ENCODE measurements at places on chromosomes 4 and X.

DNA sequence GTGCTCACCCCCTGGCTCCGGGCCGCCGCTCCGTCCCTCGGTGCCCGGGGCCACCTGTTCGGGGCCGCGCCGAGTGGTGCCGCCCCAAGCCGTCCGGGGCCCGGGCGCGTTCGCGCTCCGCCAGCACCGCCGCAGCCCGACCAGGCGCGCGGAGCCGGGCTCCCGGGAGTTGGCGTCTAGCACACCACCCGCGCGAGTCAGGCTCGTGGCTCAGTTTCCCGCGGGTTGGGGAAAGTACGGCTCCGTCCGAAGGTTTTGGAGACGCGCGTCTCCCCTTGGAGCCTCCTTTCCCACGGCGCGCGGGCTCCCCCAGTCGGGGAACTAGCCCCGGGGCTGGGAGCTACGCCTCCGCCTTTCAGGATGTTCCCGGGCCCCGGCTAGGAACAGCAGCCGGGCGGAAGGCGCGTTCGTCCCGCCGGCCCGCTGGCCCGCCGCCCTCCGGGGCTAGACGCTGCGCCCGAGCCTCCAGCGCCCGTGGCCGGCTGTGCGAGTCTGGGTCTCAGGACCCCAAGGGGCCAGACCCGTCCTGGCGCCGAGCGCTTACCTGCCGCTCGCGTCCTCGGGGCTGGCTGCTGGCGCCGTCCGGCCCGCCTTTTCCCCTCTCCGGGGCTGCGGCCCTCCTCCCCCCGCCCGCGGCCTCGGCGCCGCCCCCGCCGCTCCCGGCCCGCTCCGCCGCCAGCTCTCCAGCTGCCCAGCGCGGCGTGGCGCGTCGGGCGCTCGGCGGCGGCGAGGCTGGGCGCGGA lies at the start of gene ADGRG2:
ADGRG2 (minus strand) TSS at position 571 of the 743 bp plus-strand sequence. CDS start 53,634 bp downstream, outside the sequence.
- no peak for DNase-seq

DNA sequence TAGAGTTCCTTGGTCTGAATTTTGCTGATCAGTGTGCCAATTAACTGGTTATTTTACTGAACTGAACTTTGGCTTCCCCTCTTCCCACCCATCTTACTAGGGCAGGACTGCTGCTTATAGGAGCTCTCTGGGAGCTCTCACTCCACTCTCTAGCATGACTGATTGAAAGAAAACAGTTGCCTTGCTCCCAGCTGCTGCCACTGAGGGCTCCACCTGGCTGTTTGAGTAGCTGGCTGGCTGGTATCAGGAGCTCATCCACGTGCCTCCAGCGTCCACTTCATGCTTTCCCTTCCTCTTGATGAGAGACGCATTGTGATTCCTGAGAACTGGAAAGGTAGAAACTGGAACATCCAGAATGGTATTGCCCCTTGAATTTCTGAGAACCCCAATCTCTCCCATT lies 73.0 kb upstream of the KLHL13 start:
- no peak for DNase-seq

DNA sequence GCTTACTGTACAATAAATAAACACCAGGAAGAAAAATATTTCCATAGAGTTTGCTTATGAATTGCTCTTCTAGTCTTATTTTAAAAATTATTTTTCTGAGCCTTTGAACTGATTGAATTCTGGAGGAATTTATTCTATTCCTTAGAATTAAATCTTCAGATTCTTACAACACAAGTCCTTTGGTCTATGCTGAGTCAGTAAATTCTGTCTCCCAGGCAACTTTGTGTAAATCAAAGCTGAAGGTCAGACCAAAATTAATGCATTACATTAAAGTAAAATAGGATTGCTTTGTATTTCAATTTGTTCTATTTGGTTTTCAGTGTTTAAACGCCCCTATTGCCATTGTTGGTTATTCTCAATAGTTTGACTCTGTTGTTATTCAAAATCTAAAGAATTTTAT lies 26.8 kb upstream of the STPG2 start:
- DNase-seq: no peak

DNA sequence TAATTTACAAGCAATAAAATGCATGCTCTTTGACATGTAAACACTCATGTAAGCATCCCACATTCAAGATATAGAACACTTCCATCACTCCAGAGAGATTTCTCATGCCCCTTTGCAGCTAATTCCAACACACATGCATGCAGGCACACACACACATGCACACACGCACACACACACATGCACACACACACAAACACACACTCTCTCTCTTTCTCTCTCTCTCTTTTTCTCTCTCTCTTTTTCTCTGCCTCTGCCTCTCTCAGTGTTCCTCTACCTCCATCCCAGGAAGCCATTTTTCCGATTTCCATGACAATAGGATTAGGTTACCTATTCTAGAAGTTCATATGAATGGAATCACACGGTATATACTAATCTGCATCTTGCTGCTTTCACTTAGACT lies 11.9 kb upstream of the SOD3 start:
- DNase-seq: no peak

- DNase-seq: no peak
Measured at GRCh38 chr4:153931804-153932203, 142.9 kb upstream of the SFRP2 start.

- no peak for DNase-seq
Measured at GRCh38 chr4:16227462-16227868, 1.2 kb upstream of the TAPT1 start.

GRCh38 chr4:70632028-70632427 lies 3.5 kb downstream of the ENAM start:
- DNase-seq: no peak

GRCh38 chr4:66852843-66853242 lies 692.5 kb downstream of the CENPC start:
- no peak for DNase-seq

- no peak for DNase-seq
Measured at GRCh38 chrX:69314436-69315348, 149.4 kb upstream of the PJA1 start.

DNA sequence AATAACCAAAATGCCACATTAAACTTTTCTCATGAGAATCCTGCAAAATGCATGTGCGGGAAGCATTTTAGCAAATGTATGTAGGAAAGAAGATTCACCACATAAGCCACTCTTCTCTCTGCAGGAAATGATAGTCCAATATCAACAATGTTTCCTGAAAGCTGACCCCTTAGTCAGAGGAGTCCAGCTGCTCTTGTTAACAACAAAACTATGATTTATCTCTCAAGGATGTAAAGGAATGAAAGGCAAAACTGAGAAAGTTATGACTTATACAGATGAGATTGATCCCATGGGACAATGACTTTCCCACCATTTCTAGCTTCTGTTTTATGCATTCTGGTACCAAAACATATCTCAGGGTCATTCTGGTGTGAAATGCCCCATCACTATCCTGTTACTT lies 125.0 kb upstream of the EDNRA start:
- DNase-seq: peak; percentile 44

- DNase-seq: no peak
Measured at GRCh38 chr4:26300314-26301307, 20.2 kb upstream of the RBPJ start.

DNA sequence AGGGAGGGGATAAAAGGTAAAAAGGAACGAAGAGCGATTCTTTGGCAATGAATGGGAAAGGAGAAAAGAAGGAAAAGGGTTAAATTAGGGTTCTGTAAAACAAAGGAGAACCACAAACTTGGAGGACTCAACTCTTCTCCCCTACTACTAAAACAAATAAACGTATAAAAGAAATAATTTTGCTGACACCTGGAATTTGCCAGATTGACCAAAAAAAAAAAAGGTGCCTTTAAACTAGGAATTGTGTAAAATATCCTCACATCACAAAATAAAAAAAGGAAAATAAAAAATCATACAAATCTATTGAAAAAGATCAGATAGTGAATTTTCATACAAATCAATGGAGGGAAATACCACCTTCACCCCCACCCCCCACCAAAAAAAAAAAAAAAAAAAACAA lies 129.3 kb downstream of the BMPR1B start:
- DNase-seq: no peak

DNA sequence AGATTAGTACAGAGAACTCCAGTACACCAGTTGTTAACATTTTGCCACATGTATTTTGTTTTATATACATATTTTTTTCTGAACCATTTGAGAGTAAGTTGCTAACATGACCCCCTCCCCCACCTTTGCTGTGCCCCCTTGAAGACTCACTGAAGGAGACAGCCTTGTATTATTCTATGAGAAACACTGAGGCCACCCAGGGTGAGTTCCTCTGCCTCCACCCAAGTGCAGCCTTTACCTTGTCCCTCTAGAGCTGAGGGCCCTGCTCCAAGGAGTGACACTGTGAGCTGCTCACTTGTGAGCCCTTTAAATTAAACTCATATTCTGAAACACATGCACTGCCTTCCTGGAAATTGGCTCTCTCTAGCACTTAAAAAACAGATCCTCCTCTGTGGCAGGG lies 21.1 kb downstream of the KIT start:
- DNase-seq: no peak

GRCh38 chr4:41461780-41462307 lies 76.1 kb upstream of the LIMCH1 start:
- no peak for DNase-seq

- DNase-seq: no peak
Measured at GRCh38 chr4:8642651-8643321, 50.2 kb downstream of the CPZ start.

- DNase-seq: no peak
Measured at GRCh38 chr4:13994016-13994415, 366.5 kb upstream of the BOD1L1 start.

GRCh38 chrX:22345884-22346283 lies 73.2 kb downstream of the CBLL2 start:
- no peak for DNase-seq

DNA sequence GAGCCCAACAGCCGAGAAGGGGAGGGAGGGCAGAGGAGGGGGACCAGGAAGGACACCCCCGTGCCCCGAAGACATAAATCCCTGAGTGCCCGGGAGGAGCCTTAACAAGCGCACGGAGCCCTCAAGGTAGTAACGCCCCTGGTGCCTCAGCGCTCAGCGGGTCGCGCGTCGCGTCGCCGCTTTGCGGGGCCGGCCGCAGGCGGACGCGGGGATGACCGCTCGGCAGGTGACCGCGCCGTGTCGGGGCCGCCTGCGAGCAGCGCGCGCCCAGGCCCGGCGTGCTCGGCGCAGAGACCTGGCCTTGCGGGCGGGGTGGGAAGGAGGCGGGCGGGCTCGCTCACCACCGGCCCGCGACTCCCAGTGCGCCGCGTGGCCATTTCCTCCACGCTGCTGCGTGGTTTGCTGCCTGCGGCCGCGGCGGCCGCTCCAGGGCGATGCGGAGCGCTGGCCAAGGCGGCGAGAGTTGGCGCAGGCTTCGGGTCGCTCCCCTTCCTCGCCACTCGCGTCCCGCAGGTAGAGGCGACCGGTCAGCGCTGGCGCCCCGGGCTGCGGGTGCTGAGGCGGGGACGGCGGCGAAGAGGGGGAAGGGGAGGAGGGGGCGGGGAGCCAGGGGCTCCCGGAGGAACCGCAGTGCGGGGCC lies 632 bp downstream of the CCSER1 start:
- no peak for DNase-seq

DNA sequence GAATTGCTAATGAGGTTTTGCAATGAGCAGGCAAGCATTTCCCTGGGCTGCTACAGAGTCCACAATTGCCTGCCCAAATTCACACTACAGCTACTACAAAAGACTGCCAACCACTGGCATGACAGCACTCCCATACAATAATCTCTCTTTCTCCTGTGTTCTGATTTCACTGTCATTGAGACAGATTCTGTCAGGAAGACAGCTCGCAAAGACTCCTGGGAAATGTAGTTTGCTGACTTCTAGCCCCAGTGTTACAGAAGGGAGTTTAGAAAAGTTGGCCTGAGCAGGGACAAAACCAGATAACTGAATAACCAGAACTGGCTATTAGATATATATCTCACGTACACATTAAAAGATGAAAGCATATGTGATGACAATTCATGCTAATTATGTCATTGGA lies 1231.3 kb upstream of the PRKX start:
- no peak for DNase-seq

DNA sequence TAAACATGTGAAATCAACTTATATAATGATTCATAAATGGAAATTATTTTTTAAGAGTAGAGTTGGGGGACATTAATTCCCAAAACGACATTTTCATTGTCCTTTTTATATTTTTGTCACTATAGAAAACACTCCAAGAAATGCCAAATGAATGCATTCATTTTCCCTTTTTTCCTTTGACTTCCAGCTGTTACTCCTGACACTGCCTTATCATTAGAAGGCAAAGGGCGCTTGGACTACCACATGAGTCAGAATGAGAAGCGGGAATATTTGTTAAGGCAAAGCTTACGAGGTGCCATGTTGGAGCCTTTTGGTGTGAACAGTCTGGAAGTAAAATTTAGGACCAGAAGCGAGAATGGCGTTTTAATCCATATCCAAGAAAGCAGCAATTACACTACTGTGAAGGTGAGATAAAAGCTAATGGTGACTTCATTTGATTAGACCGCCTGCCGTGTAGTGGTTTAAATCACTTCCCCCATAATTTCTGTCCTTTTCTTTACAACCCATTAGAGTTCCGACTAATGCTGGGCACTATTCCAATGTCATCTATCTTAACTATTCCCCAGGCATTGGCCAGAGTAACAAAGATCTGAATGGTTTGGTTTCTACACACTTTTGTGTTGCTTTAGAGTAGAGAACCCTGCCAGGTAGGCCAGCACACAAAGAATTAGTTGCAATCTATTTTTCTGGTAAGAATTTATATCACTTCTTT lies 166.7 kb downstream of the FAT4 start:
- DNase-seq: no peak

- DNase-seq: no peak
Measured at GRCh38 chr4:104740161-104740560, 245.5 kb upstream of the CXXC4 start.

DNA sequence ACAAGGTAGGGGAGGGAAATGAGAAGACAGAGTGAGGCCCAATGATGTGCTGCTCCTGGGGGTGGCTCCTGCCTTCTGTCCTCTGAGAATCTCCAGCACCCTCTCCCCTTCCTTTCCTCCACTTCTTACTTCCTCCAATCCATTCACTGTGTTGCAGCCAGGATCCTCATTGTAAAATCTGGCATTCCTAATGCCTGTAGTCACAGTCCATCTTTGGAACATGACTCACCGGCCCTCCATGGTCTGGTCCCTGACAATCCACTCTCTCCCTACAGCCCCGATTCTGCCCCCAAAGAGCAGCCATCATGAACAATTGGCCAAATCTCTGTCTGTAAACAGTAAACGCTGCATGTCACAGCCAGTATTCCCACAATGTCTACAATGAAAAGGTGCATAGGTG lies 72.9 kb downstream of the CLNK start:
- peak; percentile 67 for DNase-seq

- DNase-seq: no peak
Measured at GRCh38 chr4:78880874-78881492, 58.3 kb downstream of the PAQR3 start.

GRCh38 chr4:121978172-121978516 lies 26.3 kb upstream of the TRPC3 start:
- no peak for DNase-seq

GRCh38 chr4:102736636-102737549 lies 23.9 kb downstream of the MANBA start:
- no peak for DNase-seq

DNA sequence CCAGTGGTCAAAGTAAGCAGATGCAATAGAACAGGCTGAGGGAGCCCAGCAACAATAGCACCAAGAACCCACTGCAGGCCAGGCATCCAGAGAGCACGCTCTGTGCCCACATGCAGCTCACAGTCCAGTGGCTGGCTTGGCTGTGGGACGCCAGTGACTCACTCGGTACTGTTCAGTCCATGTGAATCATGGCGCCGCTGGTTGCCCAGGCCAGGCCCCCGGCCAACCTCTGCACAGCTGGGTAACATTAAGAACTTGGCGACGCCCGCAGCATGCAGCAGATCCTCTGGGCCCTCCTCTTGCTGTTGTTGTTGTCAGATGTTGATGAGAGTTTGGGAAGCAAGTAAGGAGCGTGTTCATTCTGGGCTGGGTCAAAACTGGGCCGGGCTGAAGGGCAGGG lies 60.5 kb downstream of the MSX1 start:
- DNase-seq: no peak

GRCh38 chr4:91268913-91269312 lies 1034.9 kb upstream of the GRID2 start:
- DNase-seq: no peak

Data from amniotic stem cell (primary cell).